Stimulated activated CD8-positive, alpha-beta memory T cell treated with anti-CD3 and anti-CD28 coated beads, Interleukin-4, amount 100 ng/mL, for 1 hour (primary cell): ENCODE measurements at places on chromosomes 1 and 21.

DNA sequence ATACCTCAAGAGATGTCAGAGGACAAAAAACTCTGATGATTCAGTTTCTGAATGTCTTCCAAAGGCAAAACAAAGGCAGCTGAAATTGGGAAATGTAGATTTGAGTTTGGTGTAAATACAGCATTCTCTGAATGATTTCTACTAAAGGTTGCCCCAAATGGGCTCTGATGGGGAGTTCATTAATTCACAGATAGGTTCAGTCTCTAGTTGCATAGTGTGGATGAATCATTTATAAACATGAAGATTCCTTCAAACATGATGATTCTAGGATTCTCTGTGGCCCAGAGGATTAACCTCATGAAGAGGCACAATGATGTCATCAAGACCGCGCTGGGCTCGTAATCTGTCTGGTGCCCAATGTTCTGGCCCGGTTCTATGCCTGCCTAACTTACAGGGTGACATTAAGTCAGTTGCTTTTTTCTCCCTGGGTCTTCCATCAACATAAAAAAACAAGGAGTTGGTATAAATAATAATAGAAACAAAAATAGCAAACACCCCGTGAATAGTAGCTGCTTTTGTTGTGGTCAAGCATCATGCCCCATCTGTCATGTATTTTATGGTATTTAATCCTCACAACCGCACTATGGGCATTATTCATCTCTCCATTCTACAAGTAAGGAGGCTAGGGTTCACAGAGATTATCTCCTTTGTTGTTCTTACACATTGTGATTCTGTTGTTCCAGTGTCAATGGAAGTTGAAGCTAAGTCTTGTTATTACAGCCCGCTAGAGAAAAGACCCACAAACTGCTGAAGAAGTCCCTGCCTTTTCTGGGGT, 509.6 kb upstream of the USP24 start:
- no peak for DNase-seq

GRCh38 chr1:167502719-167503462, 15.4 kb downstream of the CD247 start:
- DNase-seq = no peak

DNA sequence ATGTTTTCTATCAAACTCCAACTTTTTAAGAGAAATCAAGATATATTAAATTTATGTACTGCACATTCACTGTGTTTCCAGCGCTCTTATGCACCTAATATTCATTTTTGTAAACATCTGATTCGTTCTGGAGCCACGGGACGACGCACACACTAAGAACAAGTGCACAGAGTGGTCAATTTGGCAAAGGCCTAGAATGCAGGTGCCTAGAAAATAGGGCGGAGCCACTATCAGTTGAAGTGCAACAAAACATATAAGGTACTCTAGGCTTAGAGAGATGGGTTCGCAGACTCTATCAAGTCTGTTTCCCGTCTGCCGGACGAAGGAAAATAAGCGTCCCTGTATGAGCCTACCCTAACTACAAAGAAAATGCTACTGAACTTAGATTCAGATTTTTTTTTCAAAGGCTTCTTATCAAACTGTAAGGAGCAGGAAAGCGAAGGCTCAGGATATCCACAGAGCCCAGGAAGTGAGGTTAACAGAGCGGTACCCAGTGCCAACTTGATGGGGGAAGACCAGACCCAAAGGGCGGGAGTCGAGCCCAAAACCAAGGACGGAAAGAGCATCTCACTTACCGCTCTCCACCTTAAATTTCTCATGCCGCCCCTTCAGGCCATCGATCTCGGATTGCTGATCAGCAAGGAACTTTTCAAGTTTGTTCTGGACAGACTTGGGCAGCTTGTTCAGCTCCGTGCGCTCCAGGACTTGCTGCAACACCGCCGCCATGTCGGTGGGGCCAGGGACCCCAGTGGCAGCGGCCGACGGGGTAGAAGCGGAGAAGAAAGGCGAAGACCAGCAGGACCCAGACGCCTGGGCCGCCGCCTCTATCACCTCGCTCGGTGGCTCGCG, 526 bp downstream of the TPR start:
- no peak for DNase-seq

GRCh38 chr1:23529146-23530086, 1.6 kb downstream of the E2F2 start:
- DNase-seq = no peak

DNA sequence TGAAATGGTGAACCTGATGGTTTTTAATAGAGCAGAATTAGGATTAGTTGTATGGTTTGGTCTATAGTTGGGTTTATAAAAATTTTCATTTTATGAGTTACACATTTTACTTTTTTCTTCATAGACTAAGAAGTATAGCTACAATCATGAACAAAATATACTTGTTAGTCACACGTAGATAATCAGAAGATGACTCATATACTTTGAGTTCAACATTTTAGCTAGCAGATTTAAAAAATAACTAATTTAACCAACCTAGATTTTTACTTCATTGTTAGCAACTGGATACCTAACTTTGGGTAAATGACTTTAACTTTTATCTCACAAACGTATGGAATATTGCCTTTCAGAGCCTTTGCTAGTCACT, 27.9 kb downstream of the MORC3 start:
- no peak for DNase-seq

- DNase-seq = no peak
These were observed 12.5 kb downstream of the RPS6KA1 start for GRCh38 chr1:26541816-26542711.
